ENCODE measurements at places on chromosomes 7 and 10.

- no peak for DNase-seq
Measured at GRCh38 chr10:77493239-77493806, 144.3 kb downstream of the KCNMA1 start.

DNA sequence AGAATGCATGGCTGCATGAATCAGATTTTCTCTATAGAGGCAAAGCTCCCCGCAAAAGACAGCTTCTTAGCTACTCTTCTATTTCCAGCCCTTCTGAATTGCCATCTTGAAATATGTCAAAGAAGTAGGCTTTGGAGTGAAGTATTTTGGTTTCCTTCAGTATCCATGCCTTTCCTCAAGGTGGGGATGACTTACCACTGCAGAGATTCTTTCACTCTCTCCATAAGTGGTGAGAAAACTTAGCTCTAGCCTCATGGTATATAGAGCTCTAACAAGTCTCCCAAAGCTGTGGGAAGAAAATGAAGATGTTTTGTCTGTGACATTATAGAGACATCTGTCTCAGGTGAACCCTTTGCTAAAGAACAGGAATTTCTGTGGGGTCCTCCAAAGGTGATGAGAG, 89.6 kb upstream of the ITGB1 start:
- no peak for DNase-seq

- no peak for DNase-seq
Measured at GRCh38 chr7:93622036-93623033, 47.8 kb upstream of the CALCR start.

- DNase-seq, result no peak
Measured at GRCh38 chr7:71787513-71787912, 624.6 kb downstream of the CALN1 start.

- DNase-seq, result no peak
Measured at GRCh38 chr7:89312551-89312950, 517.0 kb upstream of the TEX47 start.

DNA sequence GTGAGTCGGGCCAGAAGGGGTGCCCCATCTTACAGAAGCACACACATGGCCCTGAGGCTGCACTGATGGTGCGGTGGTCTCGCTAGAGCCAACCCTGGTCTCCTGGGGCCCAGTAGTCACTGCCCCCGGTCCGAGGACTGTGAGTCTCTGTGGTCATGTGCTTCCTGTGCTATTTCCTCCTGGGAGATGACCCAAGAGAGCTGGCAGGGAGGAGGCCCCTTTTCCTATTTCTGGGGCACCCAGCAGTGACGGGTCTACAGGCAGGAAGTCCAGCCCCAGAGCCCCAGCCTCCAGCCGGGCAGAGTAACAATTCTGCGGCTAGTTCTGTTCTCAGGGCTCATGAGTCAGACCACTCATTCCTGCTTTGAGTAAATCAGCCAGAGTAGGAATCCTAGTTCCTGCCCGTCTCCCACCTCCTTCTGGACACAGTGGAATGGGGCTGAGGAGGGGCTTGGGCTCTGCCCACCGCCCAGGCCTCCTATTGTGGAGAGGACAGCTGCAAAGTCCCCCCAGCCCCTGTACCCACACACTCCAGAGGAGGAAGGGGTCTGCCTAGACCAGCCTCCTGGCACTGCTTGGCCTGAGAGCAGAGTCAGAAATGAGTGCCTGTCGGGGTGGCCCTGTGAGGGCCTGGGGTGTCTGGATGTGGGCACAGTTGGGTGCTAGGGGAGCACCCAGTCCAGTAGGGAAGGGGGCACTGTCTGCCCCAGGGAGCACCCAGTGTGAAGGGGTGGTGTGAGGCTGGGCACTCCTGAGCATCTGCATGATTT, 80.5 kb upstream of the PPIF start:
- no peak for DNase-seq

DNA sequence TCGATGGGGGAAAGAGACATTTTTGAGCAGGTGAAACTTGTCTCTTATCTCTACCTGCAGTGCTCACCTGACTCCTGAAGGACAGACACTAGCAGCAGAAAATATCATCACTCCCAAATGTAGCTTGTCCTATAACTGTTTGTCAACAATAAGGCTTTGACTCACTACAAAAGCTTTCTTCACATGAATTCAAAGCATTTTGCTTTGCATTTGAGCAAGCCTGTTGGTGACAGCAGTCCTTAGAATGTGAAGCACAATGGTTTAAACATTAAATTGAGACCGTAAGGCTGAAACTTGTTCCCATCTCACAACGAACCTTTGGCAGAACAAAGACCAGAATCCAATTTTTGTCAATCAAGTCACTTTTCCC, 30.6 kb upstream of the ZNRF2 start:
- DNase-seq, result no peak

DNA sequence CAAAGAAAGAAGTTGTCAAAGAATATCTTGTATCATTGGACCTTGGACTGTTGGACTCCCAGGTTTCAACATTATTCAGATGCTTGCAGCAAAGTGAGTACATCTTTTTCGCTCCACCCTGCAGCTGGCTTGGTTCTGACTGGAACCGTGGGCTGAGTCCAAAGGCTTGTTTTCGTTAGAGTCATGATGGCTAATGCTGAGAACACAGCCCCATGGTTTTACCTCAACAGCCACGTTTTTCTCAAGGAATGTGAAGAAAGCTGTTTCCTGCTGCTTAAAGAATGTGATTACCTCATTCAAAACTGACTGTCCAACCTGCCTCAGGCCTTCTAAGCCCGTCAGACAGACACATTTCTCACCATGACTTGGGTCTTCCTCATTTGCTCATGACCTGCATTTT, 69.5 kb downstream of the STEAP1B start:
- DNase-seq, result no peak

- no peak for DNase-seq
Measured at GRCh38 chr10:77857272-77857671, 69.3 kb downstream of the DLG5 start.

DNA sequence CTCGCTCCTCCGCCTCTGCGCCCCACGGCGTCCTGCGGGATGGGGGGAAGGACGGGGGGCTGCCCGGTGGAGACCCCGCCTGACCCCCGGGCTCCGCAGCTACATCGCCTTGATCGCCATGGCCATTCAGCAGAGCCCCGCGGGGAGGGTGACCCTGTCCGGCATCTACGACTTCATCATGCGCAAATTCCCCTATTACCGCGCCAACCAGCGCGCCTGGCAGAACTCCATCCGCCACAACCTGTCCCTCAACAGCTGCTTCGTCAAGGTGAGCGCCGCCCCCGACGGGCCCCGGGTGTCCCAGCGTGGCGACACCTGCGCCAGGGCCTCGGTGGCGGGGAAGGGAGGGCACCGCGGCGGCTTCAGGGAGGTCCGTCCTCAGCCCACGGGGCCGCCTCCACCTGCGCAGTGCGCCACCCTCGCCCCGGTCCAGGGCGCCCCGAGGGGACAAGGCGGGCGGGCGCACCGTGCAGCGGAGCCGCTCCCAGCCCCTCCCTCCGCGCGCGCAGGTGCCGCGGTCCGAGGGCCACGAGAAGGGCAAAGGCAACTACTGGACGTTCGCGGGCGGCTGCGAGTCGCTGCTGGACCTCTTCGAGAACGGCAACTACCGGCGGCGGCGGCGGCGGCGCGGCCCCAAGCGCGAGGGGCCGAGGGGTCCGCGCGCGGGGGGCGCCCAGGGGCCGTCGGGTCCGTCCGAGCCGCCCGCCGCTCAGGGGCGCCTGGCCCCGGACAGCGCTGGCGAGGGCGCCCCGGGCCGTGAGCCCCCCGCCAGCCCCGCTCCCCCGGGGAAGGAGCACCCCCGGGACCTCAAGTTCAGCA, 793 bp downstream of the FOXL3 start:
- no peak for DNase-seq

- no peak for DNase-seq
Measured at GRCh38 chr7:74329225-74329624, 40.0 kb downstream of the CLIP2 start.

DNA sequence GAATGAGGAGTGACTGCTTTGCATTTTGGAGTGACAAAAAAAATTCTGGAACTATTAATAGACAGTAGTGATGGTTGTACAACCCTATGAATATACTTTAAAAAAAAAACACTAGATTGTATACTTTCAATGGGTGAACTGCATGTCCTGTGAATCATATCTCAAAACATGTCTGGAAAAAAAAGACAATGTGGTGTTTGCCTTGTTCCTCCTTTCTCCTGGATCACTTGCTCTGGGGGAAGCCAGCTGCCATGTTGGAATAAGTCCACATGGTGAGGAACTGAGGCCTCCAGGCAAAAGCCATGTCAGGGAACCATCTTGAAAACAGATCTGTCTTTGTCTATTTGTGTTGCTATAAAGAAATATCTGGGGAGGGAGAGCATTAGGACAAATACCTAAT, 39.5 kb upstream of the YAE1 start:
- DNase-seq, result no peak

GRCh38 chr10:76089556-76090180, 658.2 kb downstream of the LRMDA start:
- no peak for DNase-seq

DNA sequence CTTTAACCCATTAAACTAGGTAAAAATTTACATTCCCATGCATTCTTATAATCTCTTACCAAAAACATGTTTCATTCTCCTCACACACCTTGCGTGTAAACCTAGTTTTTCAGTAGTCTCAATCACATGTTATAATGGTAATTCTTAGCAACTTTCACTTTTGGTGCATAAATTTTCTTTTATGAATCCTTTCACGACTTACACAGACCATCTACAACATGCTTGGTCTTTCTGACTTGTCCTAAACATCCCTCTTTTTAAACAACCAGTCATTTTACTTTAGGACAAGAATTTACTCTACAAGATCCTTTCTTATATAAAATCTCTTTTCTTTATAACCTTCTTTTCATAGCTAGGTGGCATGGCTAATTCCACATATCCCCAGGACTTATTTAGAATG, 25.8 kb downstream of the FBXL13 start:
- no peak for DNase-seq

- DNase-seq, result no peak
Measured at GRCh38 chr10:119893845-119894427, 1.4 kb downstream of the SEC23IP start.

DNA sequence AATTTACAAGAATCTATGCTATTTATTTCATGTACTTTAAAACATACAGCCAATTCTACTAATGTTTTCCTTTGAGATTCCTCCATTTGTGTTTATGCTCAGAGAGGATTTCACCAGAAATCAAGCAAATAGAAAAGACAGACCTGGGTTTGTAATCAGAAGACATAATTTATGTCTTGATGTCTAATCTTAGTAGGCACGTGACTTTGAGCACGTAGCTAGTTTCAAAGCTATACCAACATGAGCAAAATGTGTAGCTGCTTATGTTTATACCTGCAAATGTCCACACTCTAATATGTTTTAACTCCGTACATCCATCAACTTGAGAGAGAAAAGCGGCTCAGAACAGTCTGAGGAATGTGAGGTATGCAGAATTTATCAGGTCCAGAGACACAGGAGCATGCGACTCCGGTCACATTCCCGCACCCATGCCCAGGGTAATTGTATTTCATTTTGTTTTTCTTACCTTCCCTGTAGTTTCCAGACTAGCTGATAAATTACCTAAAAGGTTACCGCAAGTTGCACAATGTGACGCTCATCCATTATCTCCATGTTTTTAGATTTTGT, 40.0 kb downstream of the SVOPL start:
- DNase-seq, result no peak

DNA sequence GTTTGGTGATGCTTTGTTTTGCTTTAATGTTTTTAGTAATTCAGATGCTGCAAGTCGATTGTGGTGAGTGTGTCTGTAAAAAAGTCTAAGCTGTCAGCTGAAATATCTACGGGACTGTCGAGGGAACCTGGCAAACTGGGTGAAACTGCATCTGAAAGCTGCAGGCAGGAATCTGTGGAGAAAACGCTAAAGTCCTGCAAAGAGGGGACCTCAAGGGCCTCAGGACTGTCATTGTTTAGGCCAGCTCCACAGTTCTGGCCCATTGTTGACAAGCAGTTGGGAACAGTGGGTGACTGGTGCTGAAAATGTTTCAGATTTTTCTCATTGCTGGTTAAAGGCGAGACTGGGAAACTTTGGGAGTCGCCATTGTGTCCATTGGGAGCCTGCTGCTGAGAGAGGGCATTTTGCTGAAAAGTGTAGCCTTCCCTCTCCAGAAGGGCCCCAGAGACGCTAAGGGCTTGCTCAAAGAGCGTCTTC, 1.8 kb downstream of the HOXA2 start:
- DNase-seq, result no peak

- DNase-seq, result no peak
Measured at GRCh38 chr10:83945982-83946718, 193.2 kb upstream of the GHITM start.

GRCh38 chr10:35950701-35951100, 308.6 kb upstream of the FZD8 start:
- no peak for DNase-seq

GRCh38 chr10:85578860-85579259, 787.7 kb downstream of the GRID1 start:
- no peak for DNase-seq

GRCh38 chr7:42618651-42619360, 293.1 kb downstream of the C7orf25 start:
- DNase-seq, result no peak

- DNase-seq, result no peak
Measured at GRCh38 chr10:75355706-75356105, 45.9 kb downstream of the ZNF503 start.

DNA sequence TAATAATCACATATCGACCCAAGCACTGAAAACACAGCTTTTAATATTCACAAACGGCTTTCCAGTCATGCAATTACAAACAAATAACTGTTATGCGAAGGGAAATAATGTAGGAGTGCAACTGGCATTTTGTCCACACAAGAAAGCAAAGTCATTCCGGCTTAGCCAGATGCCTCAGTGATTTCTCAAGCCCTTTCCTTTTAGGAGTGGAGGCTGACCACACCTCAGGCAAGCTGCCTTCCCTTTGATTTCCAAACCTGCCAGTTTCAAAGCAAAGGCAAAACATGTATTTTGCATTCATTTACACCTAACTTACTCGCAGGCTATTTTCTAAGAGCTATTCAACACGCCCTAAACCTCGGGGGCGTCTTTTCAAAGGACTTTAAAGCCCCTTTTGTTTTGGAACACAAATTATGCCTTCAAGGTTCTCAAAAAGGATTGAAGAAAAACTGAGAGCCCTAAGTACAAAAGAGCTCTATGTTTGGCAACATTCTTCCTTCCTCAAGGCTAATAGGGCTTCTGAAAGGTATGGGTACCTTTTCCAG, 109.6 kb downstream of the CPXM2 start:
- DNase-seq, result no peak

Measured in stimulated activated CD8-positive, alpha-beta memory T cell treated with anti-CD3 and anti-CD28 coated beads, Interleukin-7, amount 100 ng/mL, for 1 hour (primary cell).